ENCODE measurements at places on chromosomes 2 and 18.

GRCh38 chr2:43227830-43228281 is 1.4 kb upstream of the ZFP36L2 start:
- no peak for DNase-seq

GRCh38 chr18:57813245-57813644 is 10.1 kb upstream of the ATP8B1 start:
- no peak for DNase-seq

DNA sequence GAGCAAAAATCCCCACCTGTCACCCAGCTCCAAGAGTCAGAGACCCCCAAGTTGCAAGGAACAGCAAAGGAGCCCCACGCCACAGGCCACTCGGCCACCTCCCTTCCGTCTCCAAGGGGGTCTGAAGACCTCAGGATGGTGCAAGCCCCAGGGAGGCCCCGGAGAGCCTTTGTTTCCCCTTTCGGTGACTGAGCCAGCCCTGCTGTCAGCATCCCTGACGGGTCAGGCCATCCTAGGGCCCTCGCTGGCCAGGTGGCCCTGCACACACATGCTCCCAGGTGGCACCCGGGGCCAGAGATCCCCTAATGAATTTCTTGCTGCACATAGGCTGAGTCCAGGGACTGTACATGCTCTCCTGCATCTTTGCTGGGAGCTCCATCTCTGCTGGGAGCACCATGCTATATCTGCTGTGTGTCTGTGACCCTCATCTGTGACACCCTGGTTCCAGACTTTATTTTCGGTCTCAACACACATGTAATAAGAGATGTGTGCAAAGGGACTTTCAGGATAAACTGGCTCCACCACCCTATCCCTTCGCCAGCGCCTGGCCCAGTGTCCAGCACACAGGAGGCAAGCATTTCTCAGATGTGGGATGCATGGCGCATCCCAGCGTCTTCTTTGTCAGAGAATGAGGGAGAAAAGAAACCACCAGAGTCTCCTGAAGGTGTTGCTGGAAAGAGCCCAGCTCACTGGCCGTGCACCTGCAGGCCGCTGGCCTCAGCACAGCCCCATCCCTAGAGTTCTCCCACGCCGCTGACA is 27.4 kb downstream of the ADI1 start:
- no peak for DNase-seq

DNA sequence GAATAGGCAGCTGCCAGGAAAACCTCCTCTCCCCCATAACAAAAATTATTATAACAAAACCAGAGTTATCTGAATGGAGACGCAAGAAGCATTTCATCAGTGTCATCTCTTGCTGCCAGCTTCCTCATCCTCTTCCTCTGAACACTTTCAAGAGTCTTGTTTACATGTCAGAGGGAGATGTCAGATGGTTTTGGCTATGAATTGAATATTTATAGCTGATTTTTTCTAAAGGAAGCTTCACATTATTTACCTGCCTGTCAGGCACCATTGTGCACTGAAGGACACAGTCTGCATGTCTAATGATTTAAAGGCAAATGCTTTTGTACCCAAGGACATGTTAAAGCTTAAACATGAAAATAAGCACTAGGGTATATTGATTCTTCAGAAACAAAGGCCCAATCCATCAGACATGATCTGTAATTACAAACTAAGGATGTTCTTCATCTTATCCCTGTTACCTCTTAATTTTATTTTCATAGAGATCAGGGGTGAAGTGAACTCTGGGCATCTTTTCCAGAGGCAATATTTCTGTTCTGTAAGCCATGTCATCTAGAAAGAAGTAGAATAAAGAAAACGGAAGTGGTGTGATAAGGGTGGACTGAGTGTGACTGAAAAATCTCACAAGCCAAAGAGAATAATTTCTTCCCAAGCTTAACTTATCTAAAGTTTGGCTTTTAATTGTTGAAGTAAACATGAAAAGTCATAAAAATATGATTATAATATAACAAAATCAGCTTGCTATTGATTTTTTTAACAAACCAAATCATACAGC is 168.7 kb downstream of the ANKRD44 start:
- no peak for DNase-seq

DNA sequence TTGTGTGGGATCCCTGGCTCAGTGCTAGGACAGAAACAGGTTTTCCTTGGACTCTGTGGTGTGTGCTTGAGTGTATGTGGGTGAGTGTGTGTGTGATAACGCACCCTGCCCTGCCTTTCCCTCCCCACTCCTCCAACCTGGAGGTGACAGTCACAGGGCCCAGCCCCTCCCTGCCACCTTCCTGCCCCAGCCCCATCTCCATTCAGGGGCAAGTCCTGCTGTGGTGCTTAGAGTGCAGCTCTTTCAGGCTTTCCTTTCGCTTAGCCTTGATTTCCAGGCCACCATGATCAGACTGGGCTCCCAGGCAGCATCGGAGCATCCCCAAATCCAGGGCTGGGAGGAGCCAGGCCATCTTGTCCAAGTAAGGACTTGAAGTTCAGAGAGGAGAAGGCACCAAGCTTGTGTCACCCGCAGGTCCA is 185.2 kb downstream of the ZFP36L2 start:
- no peak for DNase-seq

- no peak for DNase-seq
These were observed 22.5 kb upstream of the SIGLEC15 start for GRCh38 chr18:45802814-45803492.

DNA sequence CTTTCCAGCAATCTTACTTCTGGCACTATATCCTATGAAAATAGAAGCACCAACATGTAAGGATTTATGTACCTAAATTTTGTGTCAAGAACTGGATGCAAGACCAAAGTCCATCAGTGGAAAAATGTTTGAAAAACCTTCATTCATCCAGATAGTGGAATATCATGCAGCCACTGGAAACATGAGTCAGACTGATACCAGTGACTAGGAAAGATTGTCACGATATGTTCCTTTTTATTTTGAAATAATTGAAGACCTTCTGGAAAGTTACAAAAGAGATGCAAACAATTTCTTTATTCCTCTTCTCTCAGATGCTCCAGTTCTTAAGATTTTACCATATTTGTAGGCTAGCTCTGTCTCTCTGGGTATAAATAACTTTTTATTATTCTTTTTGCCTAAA is 40.5 kb upstream of the IL1R2 start:
- no peak for DNase-seq

DNA sequence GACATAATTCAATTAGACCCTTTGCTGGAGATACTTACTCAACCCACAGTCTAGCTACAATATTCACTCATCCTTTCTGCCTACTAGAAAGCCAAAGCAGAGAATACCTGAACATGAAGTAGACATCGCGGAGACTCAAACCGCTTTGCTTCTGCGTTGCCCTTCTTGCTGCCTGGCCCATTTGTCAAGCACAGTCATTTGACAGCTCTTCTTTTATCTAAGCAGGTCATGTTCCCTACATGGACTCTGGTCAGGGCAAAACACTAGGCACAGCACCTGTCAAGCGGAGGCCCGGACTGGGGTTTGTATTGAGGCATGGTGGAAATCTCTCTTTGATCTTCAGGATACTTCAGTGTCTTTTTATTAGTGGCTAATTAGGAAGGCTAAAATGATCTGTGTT is 89.7 kb downstream of the FARSB start:
- DNase-seq, result no peak

GRCh38 chr2:33215299-33215698 is 261.1 kb upstream of the RASGRP3 start:
- no peak for DNase-seq

DNA sequence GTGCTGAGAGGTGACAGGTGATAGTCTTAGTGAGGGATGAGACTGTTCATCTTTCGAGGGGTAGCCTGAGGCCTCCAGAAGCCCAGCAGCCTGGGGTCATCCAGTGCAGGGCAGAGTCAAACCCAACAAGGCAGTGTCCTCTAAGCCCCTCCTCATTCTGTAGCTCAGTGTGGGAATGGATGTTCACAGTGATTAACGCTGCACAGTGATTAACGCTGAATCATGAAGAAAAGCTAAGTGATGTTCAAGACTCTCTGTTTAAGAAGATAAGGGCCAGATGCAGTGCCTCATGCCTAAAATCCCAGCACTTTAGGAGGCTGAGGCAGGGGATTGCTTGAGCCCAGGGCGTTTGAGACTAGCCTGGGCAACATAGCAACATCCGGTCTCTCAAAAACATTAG is 56.3 kb upstream of the LAPTM4A start:
- DNase-seq, result no peak

GRCh38 chr18:45962866-45963265 is 4.3 kb downstream of the EPG5 start:
- no peak for DNase-seq

- DNase-seq, result no peak
These were observed 86.2 kb upstream of the GLS start for GRCh38 chr2:190794377-190794776.

- no peak for DNase-seq
These were observed 476 bp downstream of the VSNL1 start for GRCh38 chr2:17540813-17541530.

- no peak for DNase-seq
These were observed 47.8 kb downstream of the TMEM17 start for GRCh38 chr2:62458206-62458641.

DNA sequence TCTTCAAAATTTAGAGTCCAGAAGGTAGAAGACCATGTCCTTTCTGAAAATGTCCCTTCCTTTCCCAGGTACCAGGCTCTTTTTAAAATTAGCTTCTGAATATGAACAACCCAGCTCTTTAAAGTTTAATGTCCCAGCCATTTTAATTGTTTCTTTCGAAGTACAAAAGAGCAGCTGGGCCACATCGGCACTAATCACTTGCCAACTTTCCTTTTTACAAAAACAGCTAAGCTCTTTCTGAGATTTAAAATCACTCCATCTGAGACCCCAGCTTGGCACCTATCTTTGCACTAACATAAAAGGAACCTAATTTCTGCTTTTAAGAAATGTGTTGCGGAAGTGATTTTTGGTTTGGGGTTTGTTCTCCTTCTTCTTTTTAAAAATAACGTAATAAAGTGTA is 2.6 kb downstream of the BOD1L2 start:
- DNase-seq, result no peak

GRCh38 chr2:76197428-76197827 is 486.7 kb upstream of the GCFC2 start:
- DNase-seq, result no peak

DNA sequence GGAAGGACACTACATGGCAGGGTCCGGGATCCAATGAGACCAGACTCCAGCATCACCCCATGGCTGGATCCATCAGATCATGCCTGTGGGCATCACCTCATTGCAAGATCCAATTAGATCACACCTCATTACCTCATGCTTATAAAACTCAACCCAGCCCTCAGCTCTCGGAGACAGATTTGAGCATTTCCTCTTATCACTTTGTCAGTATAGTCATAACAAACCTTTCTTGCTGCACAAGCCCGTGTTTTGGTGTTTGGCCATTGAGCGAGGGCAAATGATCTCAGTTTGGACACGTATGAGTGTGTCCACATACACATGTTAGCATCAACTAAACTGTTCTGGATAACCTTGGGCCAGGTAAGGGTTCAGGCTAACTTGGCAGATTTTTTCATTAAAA is 58.8 kb downstream of the CCDC195 start:
- DNase-seq, result no peak

DNA sequence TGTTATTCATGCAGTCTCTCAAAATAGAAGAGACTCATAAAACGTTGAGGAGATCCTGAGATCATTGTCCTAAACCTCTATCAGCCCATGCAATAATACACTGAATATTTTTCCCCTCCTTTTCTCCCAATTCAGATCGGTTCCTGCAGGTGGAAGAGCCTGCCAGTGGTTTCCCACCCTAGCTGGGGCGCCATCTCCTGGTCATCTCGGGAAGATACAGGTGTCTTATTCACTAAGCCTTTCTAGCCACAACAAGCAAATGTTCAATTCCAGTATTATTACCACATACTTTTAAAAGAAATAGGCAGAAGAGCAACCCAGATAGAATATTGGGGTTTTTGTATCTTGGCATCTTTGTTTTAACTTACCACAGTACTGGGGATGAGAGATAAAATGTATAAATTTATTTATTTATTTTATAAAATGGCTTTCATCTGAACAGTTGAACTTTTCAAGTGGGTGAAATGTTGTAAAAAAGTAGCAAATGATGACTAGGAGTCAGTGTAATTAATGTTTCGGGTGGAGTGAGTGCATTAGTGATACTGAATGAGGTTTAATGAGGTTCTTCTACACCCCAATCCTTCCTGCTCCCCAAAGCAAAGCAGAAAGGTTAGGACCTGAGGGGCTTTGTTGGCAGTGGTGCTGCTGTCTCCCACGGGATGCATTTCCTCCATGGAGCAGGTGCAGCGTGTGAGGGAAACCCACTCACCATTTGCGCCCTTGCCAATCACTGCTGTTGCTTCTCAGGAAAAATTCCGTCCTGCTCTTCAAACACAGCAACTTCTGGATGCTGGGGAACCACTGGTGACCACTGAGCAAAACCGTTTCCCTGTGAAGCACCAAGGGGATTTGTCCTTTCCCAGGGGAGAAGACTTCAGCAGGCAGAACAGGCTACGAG is 147.1 kb upstream of the FHL2 start:
- DNase-seq, result no peak

DNA sequence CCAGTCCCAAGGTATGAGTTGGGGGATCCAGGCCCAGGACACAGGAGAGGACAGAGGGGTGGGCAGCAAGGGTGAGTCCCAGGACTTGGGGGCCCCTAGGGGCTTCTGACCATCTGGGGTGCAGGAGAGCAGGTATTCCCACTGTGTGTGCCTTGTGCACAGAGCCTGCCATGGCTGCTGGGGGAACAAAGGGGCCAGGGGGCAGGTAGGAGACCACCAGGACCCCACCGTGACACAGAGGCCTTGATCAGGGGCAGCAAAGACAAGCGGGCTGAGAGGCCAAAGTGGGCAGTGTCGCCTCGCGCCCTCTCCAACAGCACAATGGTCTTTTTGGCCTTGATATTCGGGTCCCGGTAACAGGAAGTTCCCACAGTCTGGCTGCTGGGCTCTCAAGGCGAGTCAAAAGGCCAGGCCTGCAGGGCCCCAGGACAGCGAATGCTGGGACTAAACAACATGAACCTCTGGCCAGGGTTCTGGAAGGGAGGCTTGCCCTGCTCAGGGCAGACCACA is 12.3 kb upstream of the GPR17 start:
- DNase-seq, result no peak

DNA sequence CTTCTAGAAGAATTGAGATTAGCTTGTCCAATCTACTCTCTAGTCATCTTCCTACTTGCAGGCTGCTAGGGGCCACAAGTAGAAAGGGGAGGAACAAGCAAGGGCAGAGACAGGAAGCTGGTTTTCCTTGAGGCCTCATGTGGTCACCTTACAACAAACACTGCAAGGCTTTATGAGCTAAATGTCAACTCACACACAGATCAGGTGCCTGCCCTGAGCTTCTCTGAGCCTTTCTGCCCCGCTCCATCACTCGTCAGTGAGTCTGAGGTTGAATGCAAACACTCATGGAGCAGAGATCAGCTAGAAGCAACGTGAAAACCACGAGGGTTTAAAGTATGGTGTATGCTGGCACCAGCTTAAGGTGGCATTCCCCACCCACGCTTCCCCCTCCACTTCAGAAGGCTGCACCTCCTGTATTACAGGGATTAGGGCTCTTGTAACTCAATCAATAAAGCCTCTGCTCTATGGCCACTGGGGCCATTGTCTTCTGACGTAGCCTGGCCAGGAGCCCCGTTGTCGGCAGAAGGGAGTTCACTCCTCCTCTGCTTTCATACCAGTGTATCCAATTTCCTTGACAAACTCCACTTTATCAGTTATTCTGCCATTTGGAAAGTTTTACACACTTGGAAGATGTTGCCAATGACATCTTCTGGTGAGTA is 5.4 kb upstream of the CRYGC start:
- DNase-seq, result no peak

GRCh38 chr18:36663312-36663711 is 165.5 kb downstream of the TPGS2 start:
- DNase-seq, result no peak

GRCh38 chr2:121257480-121257840 is 27.5 kb downstream of the TFCP2L1 start:
- DNase-seq, result no peak

- no peak for DNase-seq
These were observed 27.9 kb downstream of the GPC1 start for GRCh38 chr2:240463274-240463865.

- no peak for DNase-seq
These were observed 92.2 kb downstream of the TGFA start for GRCh38 chr2:70461414-70461813.

All from iPS DF 19.7 (cell line).